Activated naive CD4-positive, alpha-beta T cell (primary cell): ENCODE measurements at places on chromosomes 12 and 14.

DNA sequence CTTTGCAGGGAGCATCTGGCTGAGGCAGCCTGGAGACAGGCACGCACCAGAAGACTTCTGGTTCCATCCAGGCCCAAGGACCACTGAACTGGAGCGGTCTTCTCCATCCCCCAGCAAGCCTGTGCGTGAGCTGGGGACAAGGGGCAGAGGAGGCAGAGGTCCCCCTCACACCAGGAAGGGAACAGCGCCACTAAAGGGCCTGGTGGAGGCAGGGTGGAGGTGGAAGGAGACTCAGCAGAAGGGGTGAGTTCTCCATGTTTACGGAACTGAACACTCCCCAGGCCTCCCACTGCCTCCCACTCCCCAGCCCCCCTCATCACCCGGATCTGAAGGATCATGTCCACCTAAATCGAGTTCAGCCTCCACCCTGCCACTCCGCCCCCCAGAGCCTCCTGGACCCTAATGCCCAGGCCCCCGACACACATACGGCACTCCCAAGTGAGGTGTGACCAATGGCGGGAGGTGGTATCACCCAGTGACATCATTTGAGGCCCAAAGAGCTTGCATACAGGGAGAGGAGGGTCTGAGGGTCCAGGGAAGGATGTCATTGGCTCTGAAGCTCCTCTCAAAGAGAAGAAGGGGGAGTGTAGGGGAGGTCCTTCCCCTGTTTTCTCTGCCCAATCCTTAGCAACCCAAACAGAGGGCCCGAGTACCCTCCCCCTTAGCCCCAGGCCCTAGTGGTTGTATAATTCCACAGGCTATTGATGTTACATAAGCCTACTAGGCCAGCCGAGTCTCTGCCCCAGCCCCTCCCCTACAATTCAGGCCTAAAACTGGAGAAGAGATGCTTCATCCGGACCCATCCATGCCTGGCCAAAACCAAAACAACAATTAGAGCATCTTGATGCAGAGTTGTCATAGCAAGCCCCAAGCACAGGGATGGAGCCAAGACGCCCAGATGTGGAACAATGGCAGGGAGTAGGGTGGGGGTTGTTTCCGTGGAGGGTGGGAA, 1.0 kb downstream of the FAIM2 start:
- DNase-seq = no peak

DNA sequence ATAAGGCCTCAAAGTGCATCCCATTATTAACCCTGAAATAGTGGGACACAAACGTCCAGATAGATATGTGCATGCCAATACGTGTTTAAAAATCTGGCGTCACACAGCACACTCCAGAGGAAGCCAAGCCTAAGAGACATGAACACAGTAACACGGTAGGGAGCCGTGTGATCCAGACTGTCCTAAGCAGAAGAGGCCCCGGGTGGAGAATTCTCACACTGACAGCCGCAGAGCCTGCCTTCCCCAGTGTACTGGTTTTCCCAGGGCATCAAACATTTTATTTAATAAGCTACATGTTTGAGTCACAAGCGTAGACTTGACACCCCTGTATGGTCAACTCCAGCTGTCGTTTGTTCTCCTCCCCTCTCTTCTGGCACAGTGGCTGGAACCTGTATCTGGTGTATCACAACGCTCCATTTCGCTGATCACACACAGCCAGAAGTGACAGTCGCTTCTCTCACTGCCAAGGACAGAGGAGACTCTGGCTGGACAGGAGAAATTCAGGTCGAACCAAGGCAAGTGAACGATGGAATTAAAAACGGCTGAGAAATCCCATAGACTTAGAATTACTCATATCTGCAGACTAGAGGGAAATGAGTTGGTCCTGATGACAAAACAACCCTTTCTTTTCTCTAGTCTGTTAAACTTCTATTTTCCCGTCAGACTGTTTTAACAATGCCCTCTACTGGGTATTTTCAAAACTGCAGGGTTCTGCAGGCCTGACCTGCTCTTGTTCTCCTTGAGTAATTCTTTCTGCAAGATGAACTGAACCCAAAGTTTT, 359.9 kb downstream of the RGS6 start:
- DNase-seq = no peak

- no peak for DNase-seq
Observed at GRCh38 chr12:14126692-14127091, 145.3 kb upstream of the GRIN2B start.

- peak; percentile 81 for DNase-seq
Observed at GRCh38 chr12:6944381-6945186, 762 bp downstream of the C12orf57 start.

DNA sequence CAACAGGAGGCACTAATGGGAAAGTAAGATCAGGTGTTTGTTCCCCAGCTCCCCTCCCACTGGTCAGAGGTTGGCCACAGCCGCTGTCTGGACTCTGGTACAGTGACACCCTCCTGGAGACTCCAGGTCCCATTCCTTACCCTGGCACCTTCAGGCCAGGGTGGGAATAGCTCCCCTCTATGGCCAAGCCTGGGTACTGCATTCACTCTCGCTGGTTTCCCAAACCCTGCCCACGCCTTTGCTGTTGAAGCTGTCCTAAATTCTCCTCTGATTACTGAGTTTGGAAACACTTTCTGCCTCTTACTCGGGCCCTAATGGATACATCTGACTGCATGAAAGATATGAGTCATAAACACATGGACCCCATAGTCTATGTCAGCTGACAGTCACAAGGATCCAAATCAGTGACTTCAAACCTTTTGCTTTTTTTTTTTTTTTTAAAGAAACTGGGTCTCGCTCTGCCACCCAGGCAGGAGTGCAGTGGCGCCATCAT, 17.9 kb downstream of the HRK start:
- DNase-seq = no peak

- no peak for DNase-seq
Observed at GRCh38 chr12:129909051-129910020, 5.5 kb upstream of the TMEM132D start.

GRCh38 chr14:35201066-35201465, 78.7 kb downstream of the PRORP start:
- no peak for DNase-seq

DNA sequence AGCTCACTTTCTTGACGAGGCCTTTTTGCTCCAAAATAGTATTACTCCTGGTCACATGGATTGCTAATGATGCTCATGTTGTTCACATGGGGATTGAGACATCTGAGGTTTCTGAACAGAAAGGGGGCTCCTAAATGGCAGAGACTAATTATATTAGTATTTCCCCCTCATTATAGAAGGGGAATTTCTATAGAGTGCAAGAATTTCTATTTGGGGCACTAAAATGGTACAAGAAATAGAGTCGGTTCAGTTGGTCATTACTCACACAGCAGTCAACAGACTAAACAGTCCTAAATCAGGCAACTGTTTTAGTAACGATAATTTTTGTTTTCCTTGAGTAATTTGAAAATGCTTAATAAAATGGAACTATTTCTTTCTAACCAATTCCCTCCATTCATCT, 108.9 kb downstream of the DACT1 start:
- DNase-seq = no peak

- DNase-seq = no peak
Observed at GRCh38 chr14:89384023-89384422, 33.0 kb downstream of the FOXN3 start.

DNA sequence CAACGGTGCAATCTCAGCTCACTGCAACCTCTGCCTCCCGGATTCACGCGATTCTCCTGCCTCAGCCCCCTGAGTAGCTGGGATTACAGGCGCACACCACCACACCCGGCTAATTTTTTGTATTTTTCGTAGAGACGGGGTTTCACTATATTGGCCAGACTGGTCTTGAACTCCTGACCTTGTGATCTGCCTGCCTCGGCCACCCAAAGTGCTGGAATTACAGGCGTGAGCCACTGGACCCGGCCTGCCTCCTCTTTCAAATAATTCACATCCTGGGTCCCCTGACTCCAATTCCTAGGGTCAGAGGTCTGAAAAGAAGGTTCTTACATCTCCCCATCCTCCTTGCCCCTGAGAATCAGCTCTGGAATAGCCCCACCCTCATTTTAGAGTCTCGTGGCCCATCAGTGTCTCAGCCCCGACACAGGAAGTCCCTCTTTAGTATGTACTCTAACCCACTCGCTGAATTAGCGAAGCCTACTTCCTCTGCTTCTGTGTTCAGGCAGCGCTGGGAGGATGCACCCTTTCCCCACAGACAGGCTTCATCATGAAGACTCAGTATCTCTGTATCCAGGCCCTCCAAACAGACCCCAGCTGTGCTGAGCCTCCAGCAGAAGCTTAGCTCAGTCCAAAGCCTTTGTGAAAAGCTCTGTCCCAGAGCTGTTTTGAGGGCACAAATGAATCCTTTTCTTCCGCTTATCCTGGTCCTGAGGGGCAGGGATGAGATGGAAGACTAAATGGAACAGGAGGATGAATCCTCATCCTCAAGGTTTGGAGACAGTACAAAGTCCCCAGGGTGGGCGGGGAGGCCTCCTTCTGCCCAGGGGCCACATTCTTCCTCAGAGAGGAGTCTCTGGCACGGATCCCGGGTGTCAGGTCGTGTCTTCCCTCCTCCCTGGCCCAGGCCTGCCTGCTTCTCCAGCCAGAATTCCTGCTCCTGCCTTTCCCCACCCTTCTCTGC, 3.5 kb downstream of the LPAR5 start:
- DNase-seq = peak; percentile 29

DNA sequence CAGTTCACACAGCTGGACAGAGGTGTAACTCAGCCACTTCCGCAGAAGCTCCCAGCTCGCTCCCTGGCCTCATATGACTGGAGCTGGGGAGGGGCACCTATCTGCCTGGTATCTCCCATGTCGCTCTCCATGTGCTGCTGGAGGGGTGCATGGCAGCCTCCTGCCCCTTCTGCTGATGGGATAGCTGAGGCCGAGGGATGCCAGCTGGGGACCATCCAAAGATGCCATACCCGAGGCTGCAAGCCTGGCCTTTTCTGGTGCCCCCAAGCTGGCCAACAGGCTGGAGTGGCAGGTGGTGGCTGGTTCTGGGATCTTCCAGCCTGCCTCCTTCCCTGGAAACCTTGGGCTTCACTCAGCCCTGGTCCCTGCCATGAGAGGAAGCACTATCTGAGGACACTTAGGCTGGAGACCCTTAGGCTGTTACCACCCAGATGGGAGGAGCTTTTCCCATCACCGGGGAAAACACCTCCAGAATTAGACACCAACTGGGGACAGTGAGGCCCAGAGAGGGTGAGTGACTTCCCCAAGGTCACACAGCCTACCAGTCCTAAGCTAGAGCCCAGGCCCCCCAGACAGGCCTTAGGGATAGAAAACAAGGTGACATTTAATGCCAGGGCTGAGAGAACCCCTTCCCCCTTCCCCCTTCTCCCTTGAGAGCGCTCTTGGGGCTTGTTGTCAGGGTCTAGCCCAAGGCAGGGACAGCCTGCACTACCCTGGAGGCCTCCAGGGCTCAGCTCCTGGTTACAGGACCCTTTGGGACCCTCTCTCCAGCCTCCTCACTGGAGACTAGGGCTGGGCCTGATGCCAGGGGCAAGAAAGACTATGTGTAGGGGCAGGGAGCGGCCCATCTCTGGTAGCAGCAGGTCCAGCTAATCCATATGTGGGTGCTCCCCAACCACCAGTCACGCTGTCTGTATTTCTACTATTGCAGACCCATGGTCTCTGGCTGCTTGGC, 7.1 kb downstream of the DTX1 start:
- no peak for DNase-seq

GRCh38 chr12:94638521-94638920, 11.8 kb downstream of the TMCC3 start:
- no peak for DNase-seq

DNA sequence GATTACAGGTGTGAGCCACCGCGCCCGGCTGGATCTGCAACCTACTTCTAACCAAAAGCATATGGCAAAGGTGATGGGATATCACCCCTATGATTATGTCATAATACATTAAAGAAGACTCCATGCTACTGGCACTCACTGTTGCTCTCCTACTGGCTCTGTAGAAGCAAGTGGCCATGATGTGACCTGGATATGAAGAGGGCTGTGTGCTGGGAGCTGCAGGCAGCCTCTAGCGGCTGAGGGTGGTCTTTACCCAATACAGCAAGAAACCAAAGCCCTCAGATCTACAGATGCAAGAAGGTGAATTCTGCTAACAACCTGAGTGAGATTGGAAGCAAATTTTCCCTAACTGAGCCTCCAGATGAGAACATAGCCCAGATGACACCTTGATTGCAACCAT, 34.2 kb upstream of the TRIM9 start:
- DNase-seq = no peak

GRCh38 chr12:103745962-103746361, 95.1 kb downstream of the NT5DC3 start:
- DNase-seq = no peak

- no peak for DNase-seq
Observed at GRCh38 chr12:12755923-12756322, 29.5 kb upstream of the APOLD1 start.

DNA sequence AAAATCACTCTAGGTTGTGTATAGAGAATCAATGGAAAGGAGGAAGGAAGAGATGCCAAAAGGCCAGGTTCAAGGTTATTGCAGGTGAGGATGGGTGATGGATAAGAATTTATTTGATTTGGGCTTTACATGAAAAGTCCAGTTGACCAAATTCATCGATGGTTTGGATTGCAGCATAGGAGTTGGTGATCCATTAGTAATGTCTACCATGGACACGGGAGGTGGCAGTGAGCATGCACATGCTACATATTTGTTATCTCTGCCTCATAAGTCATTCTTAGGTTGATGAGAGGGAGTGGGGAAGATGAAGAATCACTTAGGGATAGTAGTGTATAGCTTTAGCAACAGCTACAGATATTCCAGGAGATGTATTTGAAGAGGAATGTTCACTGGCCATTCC, 211.4 kb downstream of the PHETA1 start:
- no peak for DNase-seq

- no peak for DNase-seq
Observed at GRCh38 chr12:114241973-114242434, 163.9 kb downstream of the TBX5 start.

DNA sequence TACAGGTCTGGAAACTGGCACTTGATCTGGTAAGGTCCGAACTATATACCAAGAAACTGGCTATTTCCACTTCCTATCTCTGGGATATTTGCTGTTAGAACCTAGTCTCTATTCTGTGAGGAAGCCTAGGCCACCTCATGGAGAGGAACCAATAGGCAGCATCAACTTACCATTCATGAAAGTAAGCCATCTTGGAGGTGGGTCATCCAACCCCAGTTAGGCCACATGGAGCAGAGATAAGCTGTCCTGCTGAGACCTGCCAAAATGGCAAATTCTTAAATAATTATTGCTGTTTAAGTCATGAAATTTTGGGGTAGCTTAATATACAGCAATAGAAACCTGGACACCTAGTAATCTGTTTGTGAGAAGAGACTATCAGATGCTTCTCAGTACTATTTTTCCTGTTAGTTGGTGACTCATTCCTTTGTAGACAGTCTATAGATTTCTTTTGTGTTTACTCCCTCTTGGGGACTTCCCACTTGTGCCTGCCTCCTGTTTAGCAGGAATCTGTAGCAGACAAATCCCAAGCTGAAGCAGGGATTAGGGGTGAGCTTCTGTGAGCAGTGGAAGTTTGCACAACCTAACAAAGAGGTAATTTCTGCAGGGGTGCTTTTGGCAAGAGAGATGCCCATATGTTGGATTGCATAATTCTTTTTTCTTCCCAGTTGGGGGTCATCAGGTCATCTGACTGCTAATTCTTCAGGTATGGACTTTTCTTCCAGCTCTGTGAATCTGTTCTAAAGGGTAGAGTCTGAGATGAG, 136.8 kb downstream of the IGF1 start:
- no peak for DNase-seq

- no peak for DNase-seq
Observed at GRCh38 chr14:101408077-101408831, 153.0 kb upstream of the DIO3 start.

- DNase-seq = no peak
Observed at GRCh38 chr12:122788387-122788786, 14.0 kb downstream of the CCDC62 start.

GRCh38 chr12:110528277-110528839, 26.2 kb downstream of the RAD9B start:
- DNase-seq = no peak
